H9 (cell line): ENCODE measurements at places on chromosomes 1 and 21. TPM values are rescaled to one million over a fixed set of nuclear protein-coding genes. Genes with fewer than 3 reads are reported as not detected.

Gene NTMT2
- 0.28 TPM in 1 of 2 replicates, not detected in the other for total RNA-seq

DNA sequence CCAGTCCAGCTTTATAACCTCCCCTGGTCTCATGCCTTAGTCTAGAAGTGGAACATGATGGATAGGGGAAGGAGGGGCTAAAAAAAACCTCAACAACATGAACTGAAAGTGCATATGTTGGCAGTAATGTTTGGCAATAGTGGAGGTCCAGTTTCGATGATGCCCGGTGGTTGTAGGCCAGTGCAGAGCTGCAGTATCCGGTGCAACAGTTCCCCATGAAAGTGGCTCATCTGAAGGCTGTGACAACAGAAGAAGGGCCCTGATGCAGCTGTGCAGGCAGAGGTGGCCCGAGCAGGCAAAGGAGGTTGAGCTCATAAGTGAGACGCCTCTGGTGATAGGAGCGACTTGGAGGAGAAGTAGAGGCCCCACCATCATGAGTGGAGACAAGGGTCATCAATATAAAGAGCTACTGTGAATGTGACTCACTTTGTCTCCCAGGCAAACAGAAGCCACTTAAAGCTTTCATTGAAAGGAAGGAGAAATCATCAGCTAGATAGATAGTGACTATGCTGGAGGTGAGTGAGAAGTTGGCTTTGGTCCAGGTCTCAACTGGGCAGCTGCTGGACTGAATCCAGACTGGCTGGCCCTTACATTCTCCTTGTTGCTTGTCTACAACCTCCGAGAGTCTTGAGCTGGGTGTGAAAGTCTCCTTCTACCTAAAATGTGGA lies 10.2 kb upstream of the CREG1 start:
- H3K4me3 ChIP-seq, result no peak overlapping the region
- H3K4me1 ChIP-seq, result no peaks in the 10 kb centered on the region
- H3K27ac ChIP-seq, result no peak overlapping the region
- DNase-seq, result no peak

GRCh38 chr21:32410291-32410690 lies 2.2 kb upstream of the EVA1C start:
- no peak for DNase-seq
- H3K4me3 ChIP-seq, result no peak overlapping the region
- H3K4me1 ChIP-seq, result no peaks in the 10 kb centered on the region
- no peaks in the 10 kb centered on the region; the same call in 2 of the 3 replicates for H3K36me3 ChIP-seq
- peaks cover 39% of the 10 kb centered on the region for H3K27me3 ChIP-seq
- no peak overlapping the region for H3K27ac ChIP-seq

Gene SPRR2F
- not detected in 2 replicates for total RNA-seq

Gene EMC1
- total RNA-seq, result 58.3 and 60.0 TPM in 2 replicates

GRCh38 chr1:193321242-193321840 lies 134.9 kb upstream of the B3GALT2 start:
- no peak overlapping the region for H3K4me3 ChIP-seq
- no peaks in the 10 kb centered on the region for H3K27me3 ChIP-seq
- no peak overlapping the region for H3K27ac ChIP-seq
- no peak for DNase-seq
- no peaks in the 10 kb centered on the region for H3K36me3 ChIP-seq

GRCh38 chr21:36185523-36185922 lies 28.9 kb downstream of the DOP1B start:
- no peaks in the 10 kb centered on the region; the same call in 1 of the 2 replicates for H3K4me1 ChIP-seq
- H3K27ac ChIP-seq, result no peak overlapping the region
- H3K36me3 ChIP-seq, result no peaks in the 10 kb centered on the region
- H3K4me3 ChIP-seq, result no peak overlapping the region
- no peaks in the 10 kb centered on the region for H3K27me3 ChIP-seq

- DNase-seq, result no peak
- no peaks in the 10 kb centered on the region for H3K27me3 ChIP-seq
- no peak overlapping the region for H3K27ac ChIP-seq
- no peaks in the 10 kb centered on the region for H3K36me3 ChIP-seq
- no peaks in the 10 kb centered on the region for H3K4me1 ChIP-seq
Measured at GRCh38 chr1:31744165-31744888, 19.8 kb downstream of the ADGRB2 start.

Gene DPH5
- 49.4 and 51.7 TPM in 2 replicates for total RNA-seq

Gene B4GALT3
- 31.8 and 33.1 TPM in 2 replicates for total RNA-seq

DNA sequence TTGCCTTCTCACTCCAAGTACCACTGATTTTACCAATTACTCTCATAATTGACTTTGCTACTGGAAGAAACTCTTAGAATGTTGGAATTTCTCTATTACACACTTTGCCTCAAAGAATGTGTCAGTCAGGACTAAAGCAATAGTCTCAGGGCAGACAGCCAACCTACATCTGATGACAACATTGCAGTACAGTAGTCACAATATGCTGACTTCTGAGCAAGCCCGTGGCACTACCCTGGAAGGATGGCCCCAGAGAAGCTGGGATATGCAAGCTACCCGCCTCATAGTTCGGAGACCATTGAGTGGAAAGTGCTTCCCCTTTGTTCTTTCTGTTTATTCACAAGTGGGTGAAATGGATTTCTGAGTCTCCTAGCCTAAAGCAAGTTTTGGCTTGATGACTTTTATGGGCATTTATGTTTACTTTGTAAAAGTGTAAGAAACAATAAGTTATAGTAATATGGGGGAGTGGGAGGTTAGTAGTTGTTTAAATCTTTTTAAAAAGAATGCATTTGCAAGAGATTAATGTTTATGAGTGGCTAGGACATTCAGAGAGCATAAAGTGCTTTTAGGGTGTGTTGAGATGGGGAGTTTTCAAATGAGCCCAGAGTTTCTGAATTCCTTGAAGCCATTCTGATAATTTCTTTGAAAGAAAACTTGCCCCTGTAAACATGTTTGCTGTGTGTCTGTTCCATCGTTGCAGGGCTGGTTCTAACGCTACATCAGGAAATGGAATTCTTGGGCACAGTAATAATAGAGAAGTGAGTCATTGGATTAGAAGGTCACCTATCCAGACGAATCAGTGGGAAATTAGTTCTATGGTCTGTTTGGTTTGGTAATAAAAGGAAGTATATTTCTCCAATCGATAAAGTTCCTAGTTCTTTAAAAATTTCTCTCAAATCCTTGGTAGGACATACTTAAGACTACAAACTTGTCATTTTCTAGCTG lies 63.8 kb downstream of the LMO4 start:
- no peaks in the 10 kb centered on the region for H3K36me3 ChIP-seq
- H3K4me3 ChIP-seq, result no peak overlapping the region
- H3K27me3 ChIP-seq, result no peaks in the 10 kb centered on the region
- no peaks in the 10 kb centered on the region for H3K4me1 ChIP-seq

DNA sequence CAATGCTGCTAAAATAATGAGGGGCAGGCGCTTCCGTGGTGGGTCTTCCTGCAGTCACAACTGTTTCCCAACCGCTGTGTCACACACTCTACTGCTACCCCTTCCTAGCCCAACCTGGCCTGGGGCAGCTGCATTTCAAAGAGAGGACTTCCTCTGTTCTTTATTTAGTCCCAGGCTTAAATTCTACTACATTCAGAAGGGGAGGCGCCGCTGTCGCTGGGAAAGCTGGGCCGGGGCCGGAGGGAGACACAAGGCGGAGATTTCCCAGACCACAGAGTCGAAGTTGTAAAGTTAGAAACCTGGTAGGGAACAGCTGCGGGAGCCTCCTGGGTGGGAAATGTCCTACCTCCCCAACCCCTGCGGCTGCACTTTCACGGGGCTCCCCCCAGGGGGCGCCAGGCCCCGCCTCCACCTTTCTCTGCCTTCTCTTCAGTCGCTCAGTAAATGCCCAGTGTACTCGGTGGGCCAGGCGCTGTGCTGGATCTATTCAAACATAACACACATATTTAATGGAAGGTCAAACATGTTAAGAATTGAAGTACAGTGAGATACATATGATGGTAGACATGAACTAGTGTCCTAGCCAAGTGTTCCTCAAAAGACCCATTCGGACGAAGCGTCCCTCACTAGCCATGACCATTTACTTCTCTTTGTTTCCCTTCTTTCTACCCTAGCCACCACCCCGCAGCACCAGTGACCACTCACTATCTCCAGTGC lies 23.1 kb downstream of the DYRK3 start:
- peak; percentile 87 for DNase-seq
- H3K27me3 ChIP-seq, result peaks cover 8% of the 10 kb centered on the region; the same call in 1 of the 2 replicates
- H3K4me3 ChIP-seq, result peak overlapping the region; percentile 37
- no peak overlapping the region for H3K27ac ChIP-seq
- H3K4me1 ChIP-seq, result peaks cover 4% of the 10 kb centered on the region

- no peaks in the 10 kb centered on the region; the same call in 1 of the 2 replicates for H3K4me1 ChIP-seq
- no peak overlapping the region for H3K4me3 ChIP-seq
- no peak for DNase-seq
- H3K36me3 ChIP-seq, result no peaks in the 10 kb centered on the region
- H3K27ac ChIP-seq, result no peak overlapping the region
Measured at GRCh38 chr1:171653796-171654195, 1.3 kb upstream of the MYOC start.

Gene TMED5
- 32.9 and 35.0 TPM in 2 replicates for total RNA-seq
